ENCODE measurements at places on chromosomes 3 and 15. TPM values are rescaled to one million over a fixed set of nuclear protein-coding genes. Genes with fewer than 3 reads are reported as not detected.
A peak's percentile ranks its signal among the peaks of the same experiment; 100 is the strongest.

LRRK1 gene
- total RNA-seq, result 66.0 TPM

SLC9A9 gene
- total RNA-seq, result 40.4 TPM

C3orf85 gene
- total RNA-seq, result 99.7 TPM

GXYLT2 gene
- 1.1 TPM for total RNA-seq

AGBL1 gene
- not detected for total RNA-seq

CD80 gene
- 19.8 TPM for total RNA-seq

NUP210 gene
- 29.5 TPM for total RNA-seq

GOLGA8H gene
- not detected for total RNA-seq

CXCR6 gene
- total RNA-seq, result 2.5 TPM

DNA sequence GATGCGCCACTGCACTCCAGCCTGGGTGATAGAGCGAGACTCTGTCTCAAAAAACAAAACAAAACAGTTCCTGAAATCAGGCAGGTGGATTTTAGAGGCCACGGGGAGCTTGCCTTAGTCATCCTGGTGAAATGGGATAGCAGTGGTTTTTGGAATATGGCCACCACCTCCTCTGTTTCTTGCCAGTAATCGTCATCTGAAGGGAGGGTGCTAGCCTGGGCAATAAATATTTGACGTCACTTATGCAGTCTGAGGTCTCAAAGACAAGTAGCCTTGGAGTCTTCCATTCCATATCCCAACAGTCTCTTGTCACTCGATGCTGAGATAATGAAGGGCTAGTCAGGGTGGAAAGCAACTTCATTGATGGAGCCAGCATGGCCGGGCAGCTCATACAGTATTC is 55.2 kb downstream of the KCNAB1 start:
- DNase-seq, result no peak

DNA sequence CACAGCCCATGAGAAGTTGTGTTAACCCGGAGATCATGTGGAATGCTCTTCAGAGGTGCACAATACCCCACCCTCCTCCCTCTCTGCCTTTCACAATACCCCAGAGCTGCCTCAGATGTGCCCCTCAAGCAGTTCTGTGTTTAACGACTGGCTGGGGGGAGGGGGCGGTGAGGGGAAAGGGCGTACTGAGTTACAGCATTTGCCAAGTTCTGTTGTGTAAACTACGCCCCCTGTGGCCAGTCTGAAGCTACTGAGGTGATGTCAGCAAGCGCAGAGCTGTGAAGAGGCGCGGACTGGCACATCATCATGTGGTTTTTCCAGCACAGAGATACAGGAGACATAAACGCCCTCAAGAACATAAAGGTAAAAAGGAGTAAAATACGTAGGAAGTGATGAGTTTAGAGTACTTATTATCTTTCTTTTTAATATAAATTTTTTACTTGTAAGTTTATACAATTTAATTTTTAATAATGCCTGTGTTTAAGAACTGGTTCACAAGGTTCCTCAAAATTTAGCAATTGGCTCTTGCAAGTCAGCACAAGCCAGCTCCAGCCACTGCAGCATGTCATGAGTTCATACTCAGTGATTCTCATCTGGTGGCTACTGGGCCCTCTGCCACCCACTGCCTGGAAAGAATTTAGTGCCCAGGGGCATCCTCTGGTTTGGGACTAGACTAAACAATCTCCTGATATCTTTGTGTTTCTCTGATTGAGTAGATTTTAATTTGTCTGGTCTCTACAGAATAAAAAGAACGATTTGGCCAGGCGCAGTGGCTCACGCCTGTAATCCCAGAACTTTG is 1.7 kb downstream of the EPB42 start:
- DNase-seq, result no peak

DNA sequence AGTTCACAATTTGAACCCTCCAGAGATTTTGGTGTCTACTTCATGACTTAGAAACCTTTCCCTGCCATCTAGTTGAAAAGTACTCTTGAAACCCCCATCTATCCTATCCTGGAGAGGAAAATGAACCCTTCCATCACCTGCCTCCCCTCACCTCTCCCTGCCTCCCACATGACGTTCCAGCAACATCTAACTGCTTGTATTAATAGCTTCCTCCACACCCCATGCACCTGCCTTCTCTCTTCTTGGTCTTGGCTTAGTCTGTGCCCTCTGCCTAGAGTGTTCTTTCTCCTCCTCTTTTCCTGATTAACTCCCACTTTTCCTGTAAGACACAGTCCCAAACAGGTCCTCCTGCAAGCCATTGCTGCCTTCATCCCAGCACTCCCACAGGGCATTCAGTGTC is 107.8 kb downstream of the LIPC start:
- no peak for DNase-seq

- no peak for DNase-seq
Measured at GRCh38 chr15:62141643-62142588, 23.2 kb downstream of the C2CD4B start.

GRCh38 chr15:73906346-73907034 is 19.8 kb upstream of the LOXL1 start:
- DNase-seq, result no peak

DNA sequence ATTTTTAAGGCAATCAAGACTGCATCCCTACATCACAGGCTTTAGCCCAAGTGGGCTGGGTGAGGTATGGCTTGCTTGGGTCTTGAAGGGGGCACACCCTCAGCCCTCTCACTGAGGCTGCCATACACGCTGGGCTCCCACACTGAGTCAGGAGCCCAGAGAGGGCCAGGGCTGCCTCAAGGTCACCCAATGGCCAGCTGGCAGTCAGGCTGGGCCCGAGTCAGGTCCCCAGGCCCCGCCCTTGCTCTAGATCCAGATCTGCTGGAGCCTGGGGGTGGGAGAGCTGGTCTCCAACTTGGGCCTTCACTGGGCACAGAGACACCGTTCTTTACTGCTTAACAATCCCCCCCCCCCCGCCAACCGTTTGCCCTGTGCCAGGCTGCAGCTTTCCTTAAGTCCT is 88.1 kb downstream of the IQSEC1 start:
- no peak for DNase-seq

DNA sequence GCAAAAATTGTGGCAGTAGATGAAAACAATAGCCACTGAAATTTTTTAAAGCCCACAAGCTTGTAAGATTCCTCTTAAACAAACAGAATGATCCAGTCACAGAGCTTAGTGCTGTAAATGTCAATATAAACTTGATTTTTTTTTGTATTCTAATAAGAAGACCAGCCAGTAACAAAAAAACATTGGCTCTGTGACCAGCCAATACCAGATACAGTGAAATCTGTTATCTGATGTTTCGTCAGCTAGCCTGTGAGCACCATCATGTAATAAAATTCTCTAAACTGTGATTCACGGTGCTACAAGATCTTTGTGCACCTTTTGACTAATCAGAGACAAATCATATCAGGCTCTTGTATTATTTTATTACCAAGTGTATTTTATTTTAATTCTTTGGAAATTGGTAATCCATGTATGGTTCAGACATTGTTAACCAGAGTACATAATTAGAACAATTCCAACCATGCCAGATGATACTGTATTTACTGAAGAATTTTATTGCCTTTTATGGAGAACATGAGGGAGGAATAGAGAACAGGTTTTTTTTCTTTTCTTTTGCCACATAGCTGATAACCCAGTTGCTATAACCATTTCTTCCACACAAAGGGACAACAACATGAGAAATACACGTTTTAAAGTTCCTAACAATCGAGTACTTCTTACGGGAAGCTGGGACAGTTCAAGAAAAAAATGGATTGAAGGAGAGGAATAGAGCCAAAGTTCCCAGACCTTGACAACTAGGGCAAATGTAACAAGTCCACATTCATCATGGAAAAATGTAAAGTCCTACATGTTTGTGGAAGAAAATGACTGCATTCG is 71.9 kb downstream of the FILIP1L start:
- no peak for DNase-seq

DNA sequence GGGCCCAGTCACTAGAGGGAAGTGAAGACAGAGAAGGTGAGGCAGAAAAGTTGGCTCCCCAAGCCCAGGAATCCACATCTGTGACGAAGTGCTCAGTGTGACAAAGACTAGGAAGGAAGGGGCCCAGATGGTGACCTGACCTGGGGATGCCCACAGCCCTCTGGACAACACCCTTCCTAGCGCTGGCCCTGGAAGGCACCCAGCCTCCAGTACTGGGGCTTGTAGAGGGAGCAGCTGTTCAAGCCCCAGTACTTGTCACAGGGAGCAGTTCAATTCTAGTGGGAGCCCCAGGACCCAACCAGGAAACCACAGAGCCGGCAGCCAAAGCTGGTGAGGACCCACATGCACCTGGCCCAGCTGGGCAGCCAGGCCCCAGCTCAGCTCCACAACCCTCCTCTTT is 190.8 kb downstream of the XXYLT1 start:
- no peak for DNase-seq

DNA sequence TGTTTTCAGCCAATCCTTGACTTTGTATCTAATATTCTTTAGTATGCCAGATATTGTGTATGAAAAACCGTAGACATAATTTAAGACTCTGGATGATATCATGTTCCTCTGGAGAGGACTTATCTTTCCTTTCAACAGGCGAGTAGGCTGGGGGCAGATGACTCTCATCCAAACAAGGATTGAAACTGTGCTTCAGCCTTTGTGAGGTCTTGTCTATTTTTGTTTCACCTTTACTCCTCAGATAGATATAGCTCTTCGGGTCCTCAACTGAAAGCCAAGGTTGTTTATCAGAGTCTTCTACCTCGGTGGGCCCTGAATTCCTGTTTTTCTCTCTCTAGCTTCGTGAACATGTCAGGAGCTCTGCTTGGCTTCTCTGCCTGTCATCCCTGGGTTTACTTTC is 66.0 kb downstream of the C3orf20 start:
- no peak for DNase-seq

- no peak for DNase-seq
Measured at GRCh38 chr3:114892880-114893279, 254.2 kb downstream of the ZBTB20 start.

DNA sequence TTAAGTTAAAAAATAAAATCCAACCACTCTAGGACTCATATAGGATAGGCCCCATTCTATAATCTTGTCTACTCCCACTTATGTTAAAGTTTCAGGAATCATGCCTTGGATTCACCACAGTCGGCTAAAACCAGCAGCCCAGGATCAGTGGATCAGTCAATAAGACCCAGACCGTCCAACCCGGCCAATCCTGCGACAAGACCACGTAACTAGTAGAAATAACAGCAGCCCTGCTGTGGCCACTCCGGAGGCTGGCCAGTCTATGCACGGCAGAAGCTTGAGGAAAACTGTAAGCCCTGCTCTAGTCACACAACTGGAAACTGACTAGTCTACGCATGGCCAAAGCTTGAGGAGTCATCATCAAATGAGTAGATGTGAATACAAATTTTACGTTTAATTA is 12.8 kb upstream of the SLC9C1 start:
- DNase-seq, result no peak

DNA sequence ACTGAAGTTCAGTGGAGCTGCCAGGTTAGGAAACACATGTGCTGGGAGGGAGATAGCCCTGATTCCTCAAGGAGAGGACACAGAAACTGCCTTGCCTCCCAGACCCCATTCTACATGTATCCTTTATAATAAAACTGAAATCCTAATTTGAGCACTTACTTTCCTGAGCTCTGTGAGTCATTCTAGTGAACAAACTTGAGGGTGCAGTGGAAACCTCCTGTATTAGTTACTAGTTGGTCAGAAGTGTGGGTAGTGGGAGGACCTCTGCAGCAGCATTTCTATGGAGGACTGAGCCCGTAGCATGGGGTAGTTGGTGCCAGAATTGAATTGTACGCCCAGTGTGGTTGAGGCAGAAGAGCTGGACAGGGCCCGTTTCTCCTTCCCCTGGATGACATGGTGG is 23.9 kb downstream of the ATP1B3 start:
- DNase-seq, result no peak

GRCh38 chr15:79027532-79028410 is 62.8 kb downstream of the RASGRF1 start:
- DNase-seq, result no peak

- DNase-seq, result no peak
Measured at GRCh38 chr3:173902871-173903270, 505.3 kb downstream of the NLGN1 start.

DNA sequence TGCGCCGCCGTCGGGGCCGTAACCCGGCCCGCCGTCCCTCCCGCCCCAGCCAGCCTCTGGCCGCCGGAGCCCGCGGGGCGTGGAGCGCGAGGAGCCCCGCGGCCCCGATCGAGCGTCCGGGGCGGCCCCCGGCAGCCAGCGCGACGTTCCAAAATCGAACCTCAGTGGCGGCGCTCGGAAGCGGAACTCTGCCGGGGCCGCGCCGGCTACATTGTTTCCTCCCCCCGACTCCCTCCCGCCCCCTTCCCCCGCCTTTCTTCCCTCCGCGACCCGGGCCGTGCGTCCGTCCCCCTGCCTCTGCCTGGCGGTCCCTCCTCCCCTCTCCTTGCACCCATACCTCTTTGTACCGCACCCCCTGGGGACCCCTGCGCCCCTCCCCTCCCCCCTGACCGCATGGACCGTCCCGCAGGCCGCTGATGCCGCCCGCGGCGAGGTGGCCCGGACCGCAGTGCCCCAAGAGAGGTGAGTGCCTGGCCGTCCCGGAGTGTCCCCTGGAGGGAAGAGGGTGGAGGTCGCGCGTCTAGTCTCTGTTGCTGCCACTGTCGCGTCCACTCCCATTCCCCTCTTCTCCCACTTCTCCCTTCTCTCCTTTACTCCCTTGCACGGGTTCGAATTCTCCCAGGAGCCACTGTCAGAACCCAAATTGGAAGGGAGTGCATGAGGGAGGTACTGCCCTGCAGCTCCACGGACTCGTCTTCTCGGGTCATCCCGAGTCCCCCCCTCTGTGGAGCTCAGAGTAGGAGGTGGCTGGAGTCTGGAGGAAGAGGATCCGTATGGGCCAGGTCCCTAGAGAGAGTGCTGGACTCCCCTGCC is 585 bp downstream of the CSK start:
- DNase-seq, result peak; percentile 61

DNA sequence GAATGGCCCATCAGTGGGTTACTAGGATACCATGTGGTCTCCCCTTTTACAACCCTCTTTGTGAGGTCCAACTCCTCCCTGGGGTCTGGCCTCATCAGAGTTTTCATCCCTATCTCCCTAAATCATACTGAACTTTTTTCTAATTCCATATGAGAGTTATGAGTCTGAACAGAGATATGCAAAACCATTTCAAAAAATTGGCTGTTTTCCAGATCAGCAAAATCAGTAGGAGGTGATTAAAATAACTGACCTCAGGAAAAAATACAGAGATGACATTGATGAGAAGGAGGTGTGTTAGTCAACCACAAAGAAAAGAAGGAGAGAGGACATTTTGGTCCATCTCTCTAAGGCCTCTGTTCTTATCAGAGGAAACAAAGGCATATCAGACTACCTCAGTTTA is 200.8 kb upstream of the CFAP20DC start:
- no peak for DNase-seq

DNA sequence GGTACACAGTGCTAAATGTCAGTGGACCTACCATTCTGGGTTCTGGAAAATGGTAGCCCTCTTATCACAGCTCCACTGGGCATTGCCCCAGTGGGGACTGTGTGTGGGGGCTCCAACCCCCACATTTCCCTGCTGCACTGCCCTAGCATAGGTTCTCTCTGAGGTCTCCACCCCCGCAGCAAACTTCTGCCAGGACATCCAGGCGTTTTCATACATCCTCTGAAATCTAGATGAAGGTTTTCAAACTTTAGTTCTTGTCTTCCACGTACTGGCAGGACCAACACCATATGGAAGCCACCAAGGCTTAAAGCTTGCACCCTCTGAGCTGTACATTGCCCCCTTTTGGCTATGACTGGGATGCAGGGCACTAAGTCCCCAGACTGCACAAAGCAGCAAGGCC is 788.2 kb upstream of the ALCAM start:
- DNase-seq, result no peak

All from Peyer's patch (tissue), 4 donors.